NCI-H187 (cell line): ENCODE measurements at places on chromosomes 12 and 14.
A peak's percentile ranks its signal among the peaks of the same experiment; 100 is the strongest.

DNA sequence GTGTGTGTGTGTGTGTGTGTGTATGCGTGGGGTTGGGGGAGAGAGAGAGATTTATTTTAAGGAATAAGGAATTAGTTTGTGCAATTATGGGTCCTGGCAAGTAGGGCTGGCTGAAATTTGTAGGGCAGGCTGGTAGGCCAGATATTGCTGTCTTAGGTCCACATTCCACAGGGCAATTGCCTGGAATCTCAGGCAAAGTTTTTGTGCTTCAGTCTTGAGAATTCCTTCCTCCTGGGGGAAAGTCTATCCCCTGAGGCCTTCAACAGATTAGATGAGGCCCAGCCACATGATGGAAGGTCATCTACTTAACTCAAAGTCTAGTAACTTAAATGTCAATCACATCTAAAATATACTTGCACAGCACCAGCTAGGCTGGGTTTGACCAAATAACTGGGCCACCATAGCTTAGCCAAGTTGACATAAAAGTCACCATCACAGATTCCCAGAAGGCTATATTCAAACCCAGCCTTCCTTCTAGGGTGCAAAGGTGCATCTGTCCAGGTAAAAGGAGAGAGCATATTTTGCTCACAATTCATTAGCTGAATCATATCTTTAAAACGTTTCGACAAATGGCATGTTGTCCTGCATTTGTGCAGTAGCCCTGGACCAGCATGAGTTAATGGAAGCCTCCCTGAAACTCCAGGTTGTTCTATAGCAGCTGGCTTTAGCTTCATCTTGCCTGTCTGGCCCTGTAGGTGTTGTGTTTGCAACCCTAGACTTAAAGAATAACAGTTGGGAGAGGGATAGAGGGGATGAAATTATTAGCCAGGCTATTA is 63.1 kb downstream of the C14orf132 start:
- no peak for DNase-seq

GRCh38 chr12:65902500-65902899 is 78.2 kb downstream of the HMGA2 start:
- DNase-seq, result no peak

DNA sequence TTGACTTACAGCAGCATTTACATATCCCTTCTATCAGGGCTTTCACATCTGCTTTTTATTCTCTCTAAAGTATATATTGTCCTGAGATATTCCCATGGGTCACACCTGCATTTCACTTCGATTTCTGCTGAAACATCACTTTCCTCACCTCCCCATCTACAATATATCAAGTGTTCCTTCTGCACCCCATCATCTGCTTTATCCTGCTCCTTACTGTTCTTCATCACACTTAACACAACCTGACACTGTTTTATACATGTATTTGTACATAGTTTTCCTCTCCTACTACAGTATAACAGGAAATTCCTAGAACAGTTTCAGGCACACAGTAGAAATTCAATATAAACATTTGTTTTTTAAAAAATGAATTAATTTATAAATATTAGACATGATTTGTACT is 203.1 kb downstream of the EGLN3 start:
- no peak for DNase-seq

- no peak for DNase-seq
Measured at GRCh38 chr14:71155743-71156142, 248.5 kb downstream of the PCNX1 start.

- DNase-seq, result no peak
Measured at GRCh38 chr12:130058926-130059472, 103.3 kb upstream of the FZD10 start.

DNA sequence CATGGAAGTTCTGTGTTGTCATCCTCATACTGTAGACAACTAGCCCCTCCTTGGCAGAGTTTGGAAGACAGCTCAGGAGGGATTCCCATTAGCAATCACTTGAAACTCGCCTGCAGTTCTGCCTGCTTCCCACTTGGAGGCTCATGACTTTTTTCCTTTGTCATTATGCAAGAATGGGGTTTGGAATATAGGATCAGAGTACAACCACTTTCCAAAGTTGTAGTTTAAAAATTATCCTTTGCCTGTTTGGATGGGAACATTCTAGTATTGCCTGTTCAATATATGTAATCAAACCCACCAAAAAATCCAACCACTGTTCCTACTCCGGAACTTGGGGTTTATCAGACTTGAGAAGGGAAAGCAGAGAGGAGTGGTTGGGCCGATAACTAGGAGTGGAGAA is 2.1 kb upstream of the GPD1 start:
- DNase-seq, result no peak

GRCh38 chr12:115871714-115872113 is 405.8 kb downstream of the MED13L start:
- DNase-seq, result peak; percentile 55

- DNase-seq, result no peak
Measured at GRCh38 chr14:75984674-75985073, 889 bp upstream of the IFT43 start.

GRCh38 chr14:102930753-102931579 is 8.5 kb downstream of the AMN start:
- DNase-seq, result no peak

GRCh38 chr12:5429741-5430557 is 2.0 kb upstream of the NTF3 start:
- DNase-seq, result no peak

GRCh38 chr12:76041406-76041805 is 9.8 kb upstream of the PHLDA1 start:
- DNase-seq, result peak; percentile 52

DNA sequence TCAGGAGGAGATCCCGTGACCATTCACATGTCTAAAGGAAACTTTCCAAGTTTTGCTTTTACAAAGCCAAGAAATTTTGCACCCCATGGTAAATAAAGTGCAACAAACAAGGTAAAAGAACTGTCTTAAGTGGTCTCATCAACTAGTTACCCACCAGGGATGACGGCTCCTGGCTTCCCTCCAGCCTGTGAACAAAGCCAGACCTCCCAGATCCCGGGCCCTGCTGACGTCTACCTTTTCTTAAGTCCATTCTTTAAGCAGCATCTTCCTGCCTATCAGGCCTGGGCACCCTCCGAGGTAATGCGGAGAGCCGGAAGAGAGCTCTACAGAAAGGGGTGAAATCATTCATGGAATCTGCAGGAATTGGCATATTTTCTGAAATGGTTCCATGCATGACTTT is 58.0 kb upstream of the DAAM1 start:
- no peak for DNase-seq

GRCh38 chr14:62445570-62445969 is 599.7 kb downstream of the KCNH5 start:
- no peak for DNase-seq

DNA sequence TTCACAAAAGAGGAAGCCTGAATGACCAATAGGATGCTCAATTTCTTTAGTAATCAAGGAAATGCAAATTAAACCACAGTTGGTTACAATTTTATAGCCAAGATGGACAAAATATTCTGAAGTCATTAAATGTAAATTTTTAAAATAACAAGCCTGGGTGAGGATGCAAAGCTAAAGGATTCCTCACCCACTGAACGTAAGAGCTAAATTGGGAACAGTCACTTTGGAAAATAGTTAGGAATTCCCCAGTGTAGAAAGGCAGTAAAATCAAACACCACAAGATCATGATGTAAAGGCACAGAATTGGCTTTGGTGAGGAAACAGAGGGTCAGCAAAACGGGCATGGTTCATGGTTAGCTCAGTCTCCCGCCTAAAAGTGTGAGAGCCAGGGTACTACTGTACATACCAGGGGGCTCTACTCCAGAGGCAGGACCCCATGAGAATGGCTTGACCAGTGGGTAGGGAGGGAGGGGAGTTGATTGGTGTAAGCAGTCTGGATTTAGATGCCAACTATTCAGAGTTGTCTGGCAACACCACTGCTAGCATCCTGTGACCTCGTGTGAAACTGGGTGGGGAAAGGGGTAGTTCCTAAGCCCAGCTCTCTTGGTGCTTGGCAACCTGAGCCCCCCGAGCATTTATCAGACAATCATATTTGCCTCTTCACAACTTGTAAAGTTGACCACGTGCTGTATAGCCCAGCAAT is 213.4 kb upstream of the EGLN3 start:
- DNase-seq, result no peak

DNA sequence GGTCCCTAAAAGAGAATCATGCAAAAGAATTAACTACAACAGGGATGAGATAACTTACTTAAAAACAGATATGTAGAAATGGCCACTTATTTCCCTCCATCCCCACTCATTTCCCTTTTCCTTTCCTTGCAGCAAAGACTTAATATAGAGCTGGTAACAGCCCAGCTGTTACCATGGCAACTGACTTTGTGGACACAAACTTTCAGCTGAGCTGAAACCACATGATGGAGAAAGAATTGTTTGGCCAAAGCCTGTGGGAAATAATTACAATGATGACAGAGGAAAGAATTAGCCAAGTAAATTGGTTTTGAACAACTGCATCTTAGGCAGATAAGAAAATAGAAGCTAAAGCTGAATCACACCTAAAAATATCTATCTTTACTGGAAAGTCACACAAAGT is 364.9 kb downstream of the GALC start:
- no peak for DNase-seq

GRCh38 chr12:57864442-57865083 is 18.0 kb upstream of the CTDSP2 start:
- no peak for DNase-seq

DNA sequence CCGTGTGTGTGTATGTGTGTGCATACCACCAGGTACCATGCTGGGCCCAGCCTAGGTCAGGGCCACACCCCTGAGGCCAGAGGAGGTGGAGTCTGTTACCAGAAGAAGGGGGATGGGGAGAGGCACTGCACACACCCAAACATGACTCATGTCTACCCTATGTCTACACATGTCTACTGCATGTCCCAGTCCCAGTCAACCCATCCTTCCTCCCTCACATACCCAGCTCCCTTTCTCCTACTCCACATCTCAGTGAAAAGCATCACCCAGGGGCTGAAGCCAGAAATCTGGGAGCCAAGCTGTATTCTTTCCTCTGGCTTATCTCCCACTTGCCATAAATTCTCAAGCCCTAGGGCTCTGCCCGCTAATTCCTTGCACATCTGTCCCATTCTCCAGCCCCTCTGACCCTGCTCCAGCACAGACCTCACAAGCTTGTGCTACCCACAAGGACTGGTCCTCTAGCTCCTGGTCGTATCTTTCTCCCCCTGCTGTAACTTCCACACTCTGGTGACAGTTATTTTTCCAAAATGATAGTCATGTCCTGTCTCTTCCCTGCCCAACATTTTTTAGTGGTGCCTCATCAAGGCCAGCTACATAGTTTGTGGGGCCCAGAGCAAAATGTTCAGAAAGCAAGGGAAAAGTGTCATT is 18.0 kb upstream of the APPL2 start:
- no peak for DNase-seq

- no peak for DNase-seq
Measured at GRCh38 chr14:37019488-37019887, 152.9 kb downstream of the SLC25A21 start.

DNA sequence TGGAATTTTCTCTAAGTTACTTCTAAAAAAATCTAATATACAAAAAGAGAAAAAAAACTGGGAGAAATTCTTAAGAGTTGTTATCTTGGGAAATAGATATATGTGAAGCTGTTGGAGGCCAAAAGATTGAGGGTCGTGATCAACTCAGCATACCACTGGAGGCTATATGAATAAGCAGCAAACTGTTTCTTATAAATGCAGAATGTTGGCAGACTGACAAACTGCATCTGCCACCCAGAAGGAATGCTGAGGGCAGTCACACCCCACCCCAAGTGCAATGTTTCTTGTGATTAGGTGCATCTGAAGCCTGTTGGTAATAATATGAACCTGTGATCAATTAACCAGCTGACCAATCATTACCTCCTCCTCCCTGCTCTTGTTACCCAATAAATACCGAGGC is 818.6 kb upstream of the MGAT4C start:
- DNase-seq, result no peak

DNA sequence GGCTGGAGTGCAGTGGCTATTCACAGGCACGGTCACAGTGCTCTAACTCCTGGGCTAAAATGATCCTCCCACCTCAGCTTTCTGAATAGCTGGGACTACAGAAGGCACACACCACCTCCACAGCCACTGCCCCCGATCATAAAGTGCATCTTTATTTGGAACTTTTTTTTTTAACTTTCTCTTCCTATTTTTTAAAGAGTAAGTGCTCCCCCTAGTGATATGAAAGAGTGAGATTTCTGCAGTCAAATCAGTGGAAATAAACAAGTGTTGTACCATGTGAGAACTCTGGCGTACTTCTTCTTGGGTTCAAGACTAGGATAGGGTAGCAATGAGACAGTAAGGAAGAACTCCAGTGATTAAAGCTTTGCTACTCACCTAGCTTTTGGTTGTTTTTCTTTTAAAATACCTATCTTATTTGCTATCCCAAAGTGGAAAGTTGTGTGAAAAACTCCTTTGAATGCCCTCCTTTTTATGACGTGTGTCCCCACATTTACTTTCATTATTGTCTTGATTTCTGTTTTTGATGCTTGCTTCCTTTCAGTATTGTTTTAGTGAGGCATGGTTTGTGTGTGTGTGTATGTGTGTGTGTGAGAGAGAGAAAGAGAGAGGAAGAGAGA is 6.6 kb downstream of the PPP4R4 start:
- DNase-seq, result no peak

DNA sequence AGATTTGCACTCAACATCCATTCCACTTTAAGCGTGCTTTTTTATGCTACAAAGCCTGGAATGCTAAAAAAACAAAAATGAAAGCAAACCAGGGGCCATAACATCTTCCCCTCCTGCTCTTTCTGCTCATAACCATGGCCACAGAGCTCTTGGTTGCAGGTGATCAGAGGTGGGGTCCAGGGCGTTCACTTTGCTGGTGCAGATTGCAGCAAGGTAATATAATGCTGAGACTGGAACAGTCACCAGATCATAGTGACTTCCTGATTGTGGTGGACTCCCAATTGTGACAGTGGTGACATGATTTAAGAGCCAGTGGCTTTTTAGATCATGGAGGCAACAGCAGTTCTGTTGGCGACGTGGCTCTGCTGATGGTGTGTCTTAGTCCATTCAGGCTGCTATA is 115.0 kb upstream of the CPM start:
- no peak for DNase-seq

GRCh38 chr14:51732494-51733112 is 80.9 kb downstream of the FRMD6 start:
- no peak for DNase-seq

DNA sequence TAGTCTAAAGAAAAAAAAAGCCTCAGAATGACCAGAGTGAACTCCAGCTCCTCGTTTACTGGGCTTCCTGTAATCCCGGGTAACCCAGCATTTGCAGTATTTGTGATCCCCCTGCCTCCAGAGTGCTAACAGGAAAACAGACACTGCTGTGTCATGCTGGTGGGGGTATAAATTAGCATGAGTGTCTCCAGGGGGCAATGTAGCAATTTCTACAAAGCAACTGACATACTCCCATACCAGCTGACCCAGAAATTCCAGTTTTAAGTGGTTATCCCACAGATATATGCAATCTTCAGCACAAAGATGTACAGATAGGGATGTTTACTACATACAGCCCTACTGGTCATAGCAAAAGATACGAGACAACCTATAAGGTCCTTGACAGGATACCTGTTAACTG is 18.8 kb downstream of the TTC7B start:
- DNase-seq, result no peak

GRCh38 chr12:88200029-88200428 is 57.9 kb downstream of the TMTC3 start:
- no peak for DNase-seq

- peak; percentile 4 for DNase-seq
Measured at GRCh38 chr14:71594821-71595220, 337.4 kb upstream of the RGS6 start.

- no peak for DNase-seq
Measured at GRCh38 chr14:56744016-56744415, 66.3 kb downstream of the OTX2 start.
